ENCODE measurements at places on chromosomes 6 and 20. TPM values are rescaled to one million over a fixed set of nuclear protein-coding genes. Genes with fewer than 3 reads are reported as not detected.

DNA sequence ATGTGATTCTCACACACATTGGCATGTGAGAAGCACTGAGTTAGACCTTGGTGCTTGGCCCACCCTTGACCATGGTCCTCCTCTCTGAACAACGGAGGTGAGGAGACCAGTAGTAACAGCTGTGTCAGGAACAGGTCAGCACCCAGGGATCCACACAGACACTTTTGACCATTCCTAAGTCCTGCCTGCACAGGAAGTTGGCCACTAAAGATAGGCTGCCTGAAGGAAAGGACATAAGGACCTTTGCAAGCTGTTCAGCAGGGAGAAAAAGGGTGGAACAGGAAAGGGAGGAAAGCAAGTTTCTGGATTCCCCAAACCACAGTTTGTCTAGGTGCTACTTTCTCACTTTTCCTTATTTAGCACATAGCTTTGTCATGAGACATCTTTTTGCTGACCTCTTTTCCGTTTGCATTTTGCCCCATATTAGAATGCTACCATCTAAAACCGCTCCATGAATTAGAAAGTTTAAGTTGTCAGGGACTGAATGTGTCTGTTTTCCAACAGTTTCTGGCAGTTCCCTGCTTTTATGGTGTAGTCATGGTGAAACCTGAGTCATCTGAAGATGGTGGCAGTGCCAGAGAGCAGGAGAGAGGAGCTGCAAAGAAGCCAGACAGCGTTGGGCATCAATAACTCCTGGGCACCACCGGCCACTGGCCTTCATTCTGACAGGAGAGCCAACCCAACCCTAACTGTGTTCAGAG, 1.1 kb upstream of the CD109 start:
- H3K4me1 ChIP-seq: peaks cover 36% of the 10 kb centered on the region
- H3K4me3 ChIP-seq: peak overlapping the region; percentile 53
- no peaks in the 10 kb centered on the region for H3K27me3 ChIP-seq
- peaks cover 12% of the 10 kb centered on the region for H3K36me3 ChIP-seq

SASH1 gene
- total RNA-seq: 8.8 TPM

GSTA2 gene
- not detected for total RNA-seq

GRCh38 chr6:13248994-13249393, 79.3 kb downstream of the TBC1D7 start:
- H3K4me3 ChIP-seq: no peak overlapping the region
- H3K4me1 ChIP-seq: no peaks in the 10 kb centered on the region
- no peak for DNase-seq
- H3K27ac ChIP-seq: no peak overlapping the region
- H3K27me3 ChIP-seq: peaks cover 7% of the 10 kb centered on the region
- no peaks in the 10 kb centered on the region for H3K36me3 ChIP-seq

ABHD16B gene
- total RNA-seq: not detected

DNA sequence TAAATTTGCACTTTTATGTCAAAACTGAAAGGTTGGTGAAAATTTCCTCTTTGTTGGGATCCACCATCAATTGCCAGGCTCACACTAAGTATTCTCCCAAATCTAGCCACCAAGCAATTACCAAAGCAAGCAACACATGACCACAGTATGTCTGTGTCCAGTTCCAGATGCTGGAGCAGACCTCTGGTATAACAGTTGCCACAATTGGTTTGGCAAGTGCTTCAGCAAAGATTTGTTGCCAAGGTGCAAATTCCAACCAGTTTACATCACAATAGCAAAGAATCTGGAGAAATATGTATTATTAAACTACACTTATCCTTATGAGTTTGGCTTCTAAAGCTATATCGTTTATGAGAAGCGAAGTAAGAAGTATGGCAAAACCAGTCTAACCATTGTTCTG, 6.4 kb downstream of the GTF2H5 start:
- H3K27me3 ChIP-seq: no peaks in the 10 kb centered on the region
- peaks cover 42% of the 10 kb centered on the region for H3K36me3 ChIP-seq
- DNase-seq: no peak

GRCh38 chr20:4318891-4319290, 303.5 kb upstream of the RNF24 start:
- no peaks in the 10 kb centered on the region for H3K4me1 ChIP-seq
- H3K4me3 ChIP-seq: no peak overlapping the region
- H3K36me3 ChIP-seq: no peaks in the 10 kb centered on the region
- H3K27ac ChIP-seq: no peak overlapping the region
- DNase-seq: no peak
- H3K27me3 ChIP-seq: 0 out of 2 replicates have a peak, but pooled peaks cover 4% of the 10 kb centered on the region

DNA sequence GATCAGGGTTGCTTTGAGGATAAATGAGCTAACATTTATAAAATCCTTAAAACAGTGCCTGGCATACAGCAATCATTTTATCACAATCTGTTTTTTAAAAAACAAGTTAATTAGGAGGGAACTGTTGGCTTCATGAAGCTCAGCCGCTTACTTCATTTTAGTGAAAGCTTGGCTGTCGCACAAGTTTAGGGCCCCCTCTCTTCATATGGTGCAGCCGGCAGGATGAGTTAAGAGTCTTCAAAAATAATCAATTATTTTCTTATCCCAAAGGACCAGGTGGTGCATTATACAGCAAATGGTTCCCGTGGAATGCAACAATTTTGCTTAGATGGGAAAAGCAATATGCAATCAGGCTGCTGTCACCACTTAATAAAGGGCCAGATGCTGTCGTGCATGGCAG, 57.4 kb upstream of the PROKR2 start:
- H3K4me1 ChIP-seq: no peaks in the 10 kb centered on the region
- no peaks in the 10 kb centered on the region for H3K36me3 ChIP-seq
- no peak overlapping the region for H3K27ac ChIP-seq
- DNase-seq: no peak
- peaks cover 5% of the 10 kb centered on the region for H3K27me3 ChIP-seq

All from SJSA1 (cell line).